ENCODE measurements at places on chromosomes 6 and 20. TPM values are rescaled to one million over a fixed set of nuclear protein-coding genes. Genes with fewer than 3 reads are reported as not detected.

NSFL1C gene
- 119 TPM for total RNA-seq

DNA sequence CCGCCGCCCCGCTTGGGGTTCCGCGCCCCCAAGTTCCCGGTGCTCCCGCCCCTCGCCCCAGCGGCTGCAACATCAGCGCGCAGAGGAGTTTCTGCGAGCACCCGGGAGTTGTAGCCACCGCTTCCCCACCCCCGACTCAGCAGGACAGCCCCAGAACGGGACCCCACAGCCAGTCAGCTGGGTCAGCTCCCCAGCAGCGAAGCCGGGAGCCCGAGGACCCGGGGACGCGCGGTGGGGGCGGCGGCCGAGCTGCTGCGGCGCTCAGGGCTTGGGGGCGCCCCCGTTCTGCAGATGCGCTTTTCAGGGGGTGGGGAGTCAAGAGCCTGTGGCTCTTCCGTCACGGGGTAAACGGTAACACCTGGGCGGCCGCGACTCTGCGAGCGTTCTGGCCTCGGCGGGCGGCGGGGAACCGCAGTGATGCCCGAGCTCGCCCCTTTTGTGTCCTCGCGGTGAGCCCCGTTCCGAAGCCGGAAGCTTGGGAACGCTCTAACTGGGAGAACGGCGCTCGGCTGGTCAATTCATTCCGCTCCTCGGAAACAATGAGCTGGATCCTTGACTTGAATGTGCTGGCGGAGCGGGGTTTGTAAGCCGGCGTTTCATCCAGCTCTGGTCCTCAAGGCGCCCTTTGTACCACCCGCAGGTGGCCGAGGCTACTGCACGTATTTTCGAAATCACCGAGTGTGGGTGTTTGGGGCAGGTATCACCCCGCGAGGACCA lies 774 bp downstream of the PLEKHG1 start:
- H3K27me3 ChIP-seq, result no peaks in the 10 kb centered on the region
- H3K27ac ChIP-seq, result peak overlapping the region; percentile 64
- H3K4me3 ChIP-seq, result peak overlapping the region; percentile 61
- no peaks in the 10 kb centered on the region for H3K36me3 ChIP-seq

AVP gene
- not detected for total RNA-seq

TTBK1 gene
- total RNA-seq, result 0.61 TPM

- H3K27me3 ChIP-seq, result no peaks in the 10 kb centered on the region
- H3K4me1 ChIP-seq, result no peaks in the 10 kb centered on the region
- no peak overlapping the region for H3K4me3 ChIP-seq
- DNase-seq, result peak; percentile 66
Observed at GRCh38 chr6:29737707-29738630, 14.7 kb downstream of the HLA-F start.

GRCh38 chr6:36751091-36751490 lies 53.5 kb downstream of the RAB44 start:
- no peaks in the 10 kb centered on the region for H3K27me3 ChIP-seq
- no peaks in the 10 kb centered on the region for H3K4me1 ChIP-seq
- H3K27ac ChIP-seq, result no peak overlapping the region
- no peak for DNase-seq

- no peak overlapping the region for H3K4me3 ChIP-seq
- H3K27me3 ChIP-seq, result peaks cover 1% of the 10 kb centered on the region
- no peaks in the 10 kb centered on the region for H3K36me3 ChIP-seq
- no peak for DNase-seq
- H3K27ac ChIP-seq, result no peak overlapping the region
Observed at GRCh38 chr20:63318391-63319163, 25.6 kb downstream of the COL20A1 start.

All from Caco-2 (cell line).